ENCODE measurements at places on chromosomes 4 and X.

- no peak for DNase-seq
Measured at GRCh38 chr4:151530783-151531182, 121.8 kb downstream of the FHIP1A start.

DNA sequence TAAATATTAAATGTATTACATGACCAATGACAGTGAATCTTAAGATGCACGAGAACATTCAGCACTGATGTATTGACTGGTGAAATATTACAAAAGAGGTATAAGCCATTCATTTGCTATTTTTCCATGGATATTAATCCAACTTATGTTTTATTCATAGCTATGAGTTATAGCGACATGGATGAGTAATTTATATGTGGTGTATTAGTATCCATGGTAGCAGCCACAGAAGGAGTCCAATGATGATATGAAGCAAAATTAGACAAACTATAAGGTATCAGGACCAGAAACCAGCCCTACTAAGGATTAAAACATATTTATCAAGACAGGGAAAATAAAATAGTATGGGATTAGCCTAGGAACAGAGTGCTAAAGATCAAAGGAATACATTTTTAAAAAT is 50.7 kb downstream of the THAP9 start:
- no peak for DNase-seq

DNA sequence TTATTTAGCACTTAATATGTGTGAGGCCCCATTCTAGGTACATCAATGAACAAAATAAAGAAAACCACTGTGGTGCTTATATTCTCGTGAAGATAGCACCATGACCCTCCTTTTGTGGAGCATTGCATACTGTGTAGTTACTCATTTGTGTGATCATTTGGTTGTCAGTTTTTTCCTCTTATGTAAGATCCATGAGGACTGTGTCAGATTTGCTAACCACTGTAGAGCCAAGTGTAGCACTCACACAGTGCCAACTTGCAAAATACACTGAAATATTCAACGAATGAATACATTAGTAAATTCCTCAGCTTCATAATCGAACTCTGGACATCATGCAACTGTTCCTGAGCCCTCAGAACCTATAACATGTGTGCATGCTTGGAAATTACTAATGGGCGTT is 29.5 kb upstream of the SETD7 start:
- no peak for DNase-seq

GRCh38 chrX:33183361-33183760 is 28.0 kb downstream of the DMD start:
- DNase-seq = peak; percentile 51

DNA sequence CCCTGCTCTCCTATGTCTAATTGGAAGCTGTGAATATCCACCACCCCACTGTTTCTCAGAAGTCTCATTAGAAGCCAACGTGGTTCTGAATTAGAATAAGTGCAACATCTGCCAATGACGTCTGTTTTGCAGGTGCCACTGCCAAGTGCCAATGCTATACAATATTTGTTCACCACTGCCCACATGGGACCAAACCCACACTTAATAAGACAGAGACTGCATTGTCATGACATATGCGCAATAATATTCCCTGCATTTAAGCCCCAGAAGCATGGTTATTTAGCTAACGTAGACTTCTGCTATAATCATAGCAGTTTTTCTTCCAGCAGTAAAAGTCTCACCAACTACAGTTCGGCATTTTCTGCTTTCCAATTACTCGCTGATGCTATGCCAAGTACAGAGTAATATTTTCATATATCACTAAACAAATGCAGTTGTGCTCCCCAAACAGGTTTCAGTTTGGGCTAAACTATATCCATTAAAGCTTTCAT is 262.5 kb upstream of the PCDH18 start:
- DNase-seq = no peak

GRCh38 chr4:73575660-73576059 is 44.6 kb downstream of the RASSF6 start:
- no peak for DNase-seq

DNA sequence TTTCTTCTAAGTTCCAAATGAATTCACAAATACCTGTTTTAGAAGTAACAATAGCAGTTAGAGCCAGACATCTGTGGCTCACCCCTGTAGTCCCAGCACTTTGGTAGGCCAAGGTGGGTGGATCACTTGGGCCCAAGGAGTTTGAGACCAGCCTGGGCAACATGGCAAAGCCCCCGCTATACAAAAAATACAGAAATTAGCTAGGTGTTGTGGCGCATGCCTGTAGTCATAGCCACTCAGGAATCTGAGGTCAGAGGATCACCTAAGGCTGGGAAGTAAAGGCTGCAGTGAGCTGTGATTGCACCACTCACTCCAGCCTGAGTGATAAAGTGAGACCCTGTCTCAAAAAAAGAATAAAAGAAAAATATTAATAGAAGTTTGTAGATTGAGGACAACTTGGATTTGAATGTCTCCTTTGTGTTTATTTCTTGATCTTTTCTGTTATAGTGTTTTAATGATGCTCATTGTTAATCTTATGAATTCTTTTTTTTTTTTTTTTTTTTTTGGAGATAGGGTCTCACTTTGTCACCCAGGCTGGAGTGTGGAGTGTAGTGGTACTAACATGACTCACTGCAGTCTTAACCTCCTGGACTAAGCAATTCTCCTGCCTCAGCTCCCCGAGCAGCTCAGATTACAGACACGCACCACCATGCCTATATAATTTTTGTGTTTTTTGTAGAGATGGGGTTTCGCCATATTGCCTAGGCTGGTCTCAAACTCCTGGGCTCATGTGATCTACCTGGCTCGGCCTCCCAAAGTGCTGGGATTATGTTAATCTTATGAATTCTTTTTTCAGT is 30.7 kb upstream of the RAPGEF2 start:
- DNase-seq = no peak

DNA sequence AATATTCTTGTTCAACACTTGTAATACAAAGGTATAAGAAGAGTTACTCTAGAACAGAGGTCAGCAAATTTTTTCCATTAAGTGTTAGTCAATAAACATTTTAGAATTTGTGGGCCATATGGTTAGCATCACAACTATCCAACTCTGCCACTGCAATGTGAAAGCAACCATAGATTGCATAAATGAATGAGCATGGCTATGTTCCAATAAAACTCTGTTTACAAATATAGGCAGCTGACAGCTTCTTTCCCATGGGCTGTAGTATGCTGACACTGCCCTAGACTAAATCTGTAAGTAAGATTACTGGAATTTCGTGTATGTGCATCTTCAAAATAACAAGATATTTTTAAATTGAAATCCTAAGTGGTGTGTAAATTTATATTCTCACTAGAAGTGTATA is 73.7 kb downstream of the GABRA2 start:
- DNase-seq = no peak

DNA sequence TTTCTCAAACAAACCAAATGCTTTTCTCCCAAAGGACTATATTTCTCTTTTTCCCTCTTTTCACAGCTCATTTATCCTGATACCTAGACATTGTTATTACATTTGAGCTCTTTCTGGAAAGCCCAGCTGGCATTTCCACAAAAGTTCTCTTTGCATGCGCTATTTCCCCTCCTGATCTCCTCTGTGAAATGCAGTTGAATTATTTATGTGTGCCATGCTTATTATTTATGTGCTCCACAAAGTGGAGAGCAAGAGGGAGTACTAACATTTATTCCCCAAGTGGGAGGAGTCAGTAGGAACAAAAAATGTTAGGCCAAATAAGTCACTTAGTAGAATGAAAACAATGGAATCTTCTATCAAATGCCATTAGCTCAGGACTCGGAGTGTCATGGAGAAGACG is 626.6 kb upstream of the IGFBP7 start:
- no peak for DNase-seq
